Right ventricle myocardium inferior (tissue), 1 donor: ENCODE measurements at places on chromosomes 12 and 14.

DNA sequence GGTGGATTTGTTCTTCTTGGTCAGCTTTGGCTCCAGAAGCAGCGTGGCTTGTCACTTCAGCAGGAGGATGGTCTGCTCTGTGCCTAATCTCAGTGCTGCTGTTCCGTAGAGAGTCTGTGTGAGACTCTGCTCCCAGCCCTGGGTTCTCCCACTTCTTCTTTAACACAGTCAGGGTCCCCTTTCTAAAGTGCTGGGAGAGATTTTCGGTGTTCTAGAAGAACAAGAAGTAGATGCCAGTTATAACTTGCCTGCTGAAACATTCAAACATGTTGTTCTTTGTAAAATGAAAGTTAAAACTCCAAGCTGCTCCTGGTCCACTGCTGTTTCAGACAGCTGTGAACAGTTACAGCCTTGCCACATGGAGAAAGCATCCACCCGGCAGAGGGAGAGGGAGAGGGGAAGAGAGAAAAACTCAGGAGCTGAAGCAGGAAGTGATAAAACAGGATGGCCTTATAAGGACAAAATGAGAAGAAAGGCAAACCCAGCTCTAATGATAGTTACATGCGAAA, 55.2 kb upstream of the CERS5 start:
- no peak for DNase-seq

DNA sequence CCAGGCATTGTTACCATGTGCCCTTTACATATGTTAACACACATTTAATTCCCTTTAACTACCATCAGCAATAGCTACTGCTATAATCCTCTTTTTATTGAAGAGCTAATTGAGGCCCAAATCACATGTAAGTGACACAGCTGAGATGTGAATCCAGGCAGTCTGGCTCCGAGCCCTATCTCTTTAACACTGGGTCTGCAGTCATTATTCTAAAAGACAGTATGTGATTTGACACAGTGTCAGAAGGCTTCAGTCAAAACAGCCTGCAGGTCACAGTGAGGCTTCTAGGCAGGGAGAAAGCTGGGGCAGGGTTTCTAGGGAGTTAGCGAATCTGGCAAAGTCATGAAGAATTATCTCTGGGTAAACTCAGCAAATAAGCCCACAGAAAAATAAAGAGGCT, 148.2 kb downstream of the KIF21A start:
- no peak for DNase-seq

DNA sequence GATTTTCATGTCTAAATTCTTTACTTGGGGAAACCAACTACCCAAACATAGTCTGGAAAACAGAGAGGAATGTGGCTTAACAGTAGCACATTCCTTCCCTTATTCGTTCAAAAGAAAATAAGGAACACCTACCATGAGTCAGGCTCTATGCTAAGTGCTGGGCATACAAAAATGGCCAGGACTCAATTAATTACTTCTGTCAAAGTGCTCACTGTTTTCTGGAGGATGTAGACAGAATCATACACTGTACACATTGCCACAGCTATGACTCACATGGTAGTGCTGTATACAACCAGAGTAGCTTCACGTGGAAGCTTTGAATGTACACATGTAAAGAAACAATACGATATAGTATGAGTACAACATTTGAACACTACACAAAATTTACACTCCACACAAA, 50.1 kb downstream of the SLC25A21 start:
- DNase-seq, result no peak

DNA sequence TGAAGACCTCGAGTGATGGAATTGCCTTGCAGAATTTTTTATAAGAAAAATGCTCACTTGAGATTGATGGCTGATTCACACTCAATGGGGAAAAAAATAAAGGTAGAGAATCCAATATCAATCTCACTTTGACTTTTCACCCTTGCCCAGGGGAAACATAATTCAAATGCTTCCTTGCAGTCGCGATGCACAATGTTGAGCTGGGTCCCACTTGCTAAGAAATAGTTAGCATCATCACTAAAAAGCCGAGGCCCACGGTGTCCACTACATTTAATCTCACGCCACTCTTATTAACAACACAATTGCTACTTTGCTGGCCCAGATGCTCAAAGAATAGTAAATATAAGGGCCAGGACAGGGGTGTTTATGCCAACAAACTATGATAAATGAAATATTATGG, 223.4 kb downstream of the SPTSSA start:
- DNase-seq, result no peak

DNA sequence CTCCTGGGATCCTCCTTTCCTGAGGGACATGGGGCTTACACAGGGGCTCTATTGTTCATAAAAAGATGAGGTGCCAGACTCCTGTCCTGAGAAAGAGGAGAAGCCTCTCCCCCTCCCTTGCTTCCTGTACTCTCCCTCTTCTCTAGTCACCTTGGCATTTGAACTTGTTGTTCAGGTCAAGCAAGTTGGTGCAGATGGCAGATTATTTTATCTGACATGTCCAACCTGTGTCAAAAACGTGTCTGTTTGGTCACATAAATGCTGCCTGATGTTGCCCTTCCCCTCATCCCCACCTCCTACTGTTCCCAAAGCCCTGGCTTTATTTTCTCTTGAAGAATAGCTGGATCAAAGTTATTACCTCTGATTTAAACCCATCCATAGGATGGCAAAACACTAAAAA, 154.8 kb downstream of the TMX1 start:
- no peak for DNase-seq

GRCh38 chr12:99087278-99087677, 442.2 kb downstream of the APAF1 start:
- no peak for DNase-seq

- DNase-seq, result no peak
Observed at GRCh38 chr12:106581543-106582248, 1.1 kb upstream of the RFX4 start.

DNA sequence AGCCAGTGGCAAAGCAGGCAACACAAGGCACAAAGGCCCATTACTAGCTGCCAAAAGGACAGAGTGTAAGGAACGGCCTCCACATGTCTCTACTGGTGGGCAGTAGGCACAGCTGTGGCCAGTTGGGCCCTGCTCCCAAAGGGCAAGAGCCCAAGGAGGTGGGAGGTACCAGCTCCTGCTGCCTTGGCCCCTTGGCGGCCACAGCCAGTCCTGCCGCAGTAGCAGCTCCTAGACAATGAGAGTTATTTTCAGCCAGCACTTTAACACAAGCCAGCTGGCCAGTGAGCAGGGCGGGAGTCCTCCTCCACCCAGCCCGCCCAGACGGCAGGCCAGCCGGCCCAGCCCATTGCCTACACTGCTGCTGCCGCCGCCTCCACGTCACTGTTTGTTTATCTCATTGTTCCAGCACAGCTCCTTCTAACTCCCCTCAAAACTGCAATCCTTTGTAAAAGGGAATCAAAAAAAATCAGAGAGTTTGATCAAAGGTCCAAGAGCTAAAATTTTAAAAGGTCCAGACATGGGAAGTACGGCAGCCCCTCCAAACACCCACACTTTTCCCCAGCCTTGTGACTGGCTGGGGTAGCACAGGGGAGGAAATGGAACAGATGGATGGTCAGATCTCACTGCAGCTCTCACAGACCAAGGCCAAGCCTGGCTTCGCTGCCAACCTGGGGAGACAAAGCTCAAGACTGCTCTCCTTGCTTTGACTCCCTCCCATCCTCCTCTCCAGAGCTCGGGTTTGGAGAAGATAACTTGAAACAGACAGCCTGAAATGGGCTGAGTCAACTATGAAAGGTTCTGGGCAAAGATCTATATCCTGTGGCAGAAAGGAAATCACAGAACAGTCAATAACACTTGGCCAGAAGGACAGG, 33.5 kb downstream of the FMNL3 start:
- peak; percentile 94 for DNase-seq
